ENCODE measurements at places on chromosomes 13 and 19.

DNA sequence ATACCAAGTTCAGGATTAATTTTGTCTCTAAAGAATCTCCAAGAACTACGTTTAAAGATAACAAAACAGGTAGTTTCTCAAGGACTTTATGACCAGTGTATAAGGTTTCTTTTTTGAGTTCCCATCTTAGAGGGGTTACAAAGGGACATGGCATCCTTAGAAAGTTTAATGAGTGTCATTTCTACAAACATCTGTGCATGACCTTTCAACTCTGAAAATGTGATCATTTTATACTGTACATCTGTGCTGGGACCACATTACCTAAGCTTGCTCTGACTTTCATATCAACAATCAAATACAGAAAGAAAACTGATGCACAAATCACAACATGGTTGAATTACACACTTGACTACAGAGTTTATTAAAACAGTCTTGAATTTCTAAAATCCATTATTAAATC lies 37.1 kb downstream of the KLF12 start:
- DNase-seq = no peak

- peak; percentile 91 for DNase-seq
These were observed 26.2 kb downstream of the ZNF160 start for GRCh38 chr19:53076984-53077383.

- DNase-seq = no peak
These were observed 125.9 kb downstream of the SIPA1L3 start for GRCh38 chr19:38032951-38033350.

DNA sequence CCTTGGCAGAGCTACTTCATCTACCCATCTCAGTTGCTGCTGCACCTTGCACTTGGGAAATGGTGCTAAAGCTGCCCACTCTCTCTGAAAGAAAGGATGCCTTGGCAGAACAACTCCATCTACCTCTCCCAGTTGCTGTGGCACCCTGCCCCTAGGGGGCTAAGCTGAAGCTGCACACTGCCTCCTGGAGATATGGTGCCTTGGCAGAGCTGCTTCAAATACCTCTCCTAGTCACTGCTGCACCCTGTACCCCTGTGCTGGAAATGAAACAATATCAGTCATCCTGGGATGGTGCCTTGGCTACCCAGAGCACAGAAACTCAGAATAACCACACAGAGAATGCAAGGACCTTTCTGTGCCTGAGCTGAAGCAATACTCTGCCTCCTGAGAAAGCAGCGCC lies 615.8 kb downstream of the DIAPH3 start:
- no peak for DNase-seq

GRCh38 chr13:111302045-111302726 lies 18.3 kb upstream of the TEX29 start:
- no peak for DNase-seq

DNA sequence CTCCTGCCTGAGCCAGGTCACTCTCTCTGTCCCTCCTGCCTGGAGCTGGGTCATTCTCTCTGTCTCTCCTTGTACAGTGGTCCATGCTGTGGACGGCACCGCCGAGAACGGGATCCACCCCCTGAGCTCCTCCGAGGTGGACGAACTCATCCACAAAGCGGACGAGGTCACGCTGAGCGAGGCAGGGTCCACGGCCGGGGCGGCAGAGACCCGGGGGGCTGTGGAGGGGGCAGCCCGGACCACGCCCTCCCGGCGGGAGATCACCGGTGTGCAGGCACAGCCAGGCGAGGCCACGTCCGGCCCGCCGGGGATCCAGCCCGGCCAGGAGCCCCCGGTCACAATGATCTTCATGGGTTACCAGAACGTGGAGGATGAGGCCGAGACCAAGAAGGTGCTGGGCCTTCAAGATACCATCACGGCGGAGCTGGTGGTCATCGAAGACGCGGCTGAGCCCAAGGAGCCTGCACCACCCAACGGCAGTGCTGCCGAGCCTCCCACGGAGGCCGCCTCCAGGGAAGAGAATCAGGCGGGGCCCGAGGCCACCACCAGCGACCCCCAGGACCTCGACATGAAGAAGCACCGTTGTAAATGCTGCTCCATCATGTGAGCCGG lies 4.6 kb upstream of the MISP start:
- DNase-seq = no peak

GRCh38 chr13:78393286-78394142 lies 209.8 kb downstream of the POU4F1 start:
- DNase-seq = no peak

DNA sequence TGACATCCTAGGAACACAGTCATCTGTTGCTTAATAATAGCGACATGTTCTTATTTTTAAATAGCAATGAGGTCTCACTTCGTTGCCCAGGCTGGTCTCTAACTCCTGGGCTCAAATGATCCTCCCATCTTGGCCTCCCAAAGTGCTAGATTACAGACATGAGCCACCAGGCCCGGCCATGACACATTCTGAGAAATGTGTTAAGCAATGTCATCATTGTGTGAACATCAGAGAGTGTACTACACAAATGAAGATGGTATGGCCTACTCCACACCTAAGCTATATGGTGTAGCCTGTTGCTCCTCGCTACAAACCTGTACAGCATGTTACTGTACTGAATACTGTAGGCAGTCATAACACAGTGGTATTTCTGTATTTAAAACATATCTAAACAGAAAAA lies 24.6 kb upstream of the GARRE1 start:
- DNase-seq = no peak

GRCh38 chr13:102369302-102369701 lies 32.5 kb downstream of the FGF14 start:
- DNase-seq = no peak

- no peak for DNase-seq
These were observed 231.2 kb downstream of the NHLRC3 start for GRCh38 chr13:39269411-39269810.

- DNase-seq = no peak
These were observed 35.5 kb upstream of the RXFP2 start for GRCh38 chr13:31703780-31704179.

DNA sequence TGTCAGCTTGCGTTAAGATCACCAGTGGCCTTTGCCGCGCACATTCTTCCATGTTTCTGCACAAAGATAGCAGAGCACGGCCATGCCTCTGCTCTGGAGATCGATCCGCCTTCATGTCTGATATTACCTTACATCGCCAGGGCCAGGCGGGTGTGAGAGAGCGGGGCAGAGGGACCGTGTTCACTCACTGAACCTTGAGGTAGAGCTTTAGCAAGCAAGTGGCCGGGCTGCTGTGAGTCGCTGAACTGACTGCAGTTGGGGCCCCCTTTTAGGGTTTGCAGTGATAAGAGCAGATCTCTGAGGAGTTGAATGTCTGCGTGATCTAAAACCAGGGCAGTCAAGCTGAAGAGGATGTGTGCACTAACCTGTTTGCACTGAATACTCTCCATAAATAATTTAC lies 275.4 kb upstream of the OBI1 start:
- DNase-seq = no peak

- no peak for DNase-seq
These were observed 74.0 kb upstream of the POMP start for GRCh38 chr13:28584873-28585381.

DNA sequence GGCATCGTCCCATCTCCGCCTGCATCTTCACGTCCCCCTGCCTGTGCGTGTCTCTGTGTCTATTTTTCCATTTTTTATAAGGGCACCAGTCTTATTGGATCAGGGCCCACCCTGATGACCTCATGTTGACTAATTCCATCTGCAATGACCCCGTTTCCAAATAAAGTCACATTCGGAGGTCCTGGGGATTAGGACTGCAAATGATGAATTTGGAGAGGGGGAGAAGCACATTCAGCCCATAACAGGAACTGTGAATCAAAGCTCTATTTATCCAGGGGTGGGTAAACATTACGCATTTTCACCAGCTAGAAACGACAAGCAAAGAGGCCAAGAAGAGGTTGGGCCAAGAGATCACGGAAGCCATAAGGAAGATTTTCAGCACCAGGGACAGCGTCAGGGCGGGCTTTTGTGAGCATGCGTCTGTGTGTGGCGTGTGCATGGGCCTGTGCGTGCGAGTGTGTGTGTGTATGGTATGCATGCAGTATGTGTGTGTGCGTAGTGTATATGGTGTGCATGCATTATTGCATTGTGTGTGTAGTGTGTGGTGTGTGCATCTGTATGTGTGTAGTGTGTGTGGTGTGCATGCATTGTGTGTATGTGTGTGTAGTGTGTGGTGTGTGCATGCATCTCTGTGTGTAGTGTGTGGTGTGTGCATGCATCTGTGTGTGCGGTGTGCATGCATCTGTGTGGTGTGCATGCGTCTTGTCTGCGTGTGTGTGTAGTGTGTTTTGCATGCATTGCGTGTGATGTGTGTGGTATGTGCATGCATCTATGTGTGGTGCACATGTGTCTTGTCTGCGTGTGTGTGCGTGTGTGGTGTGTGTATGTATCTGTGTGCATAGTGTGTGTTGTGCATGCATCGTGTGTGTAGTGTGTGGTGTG lies 19.6 kb downstream of the CELF5 start:
- peak; percentile 69 for DNase-seq

DNA sequence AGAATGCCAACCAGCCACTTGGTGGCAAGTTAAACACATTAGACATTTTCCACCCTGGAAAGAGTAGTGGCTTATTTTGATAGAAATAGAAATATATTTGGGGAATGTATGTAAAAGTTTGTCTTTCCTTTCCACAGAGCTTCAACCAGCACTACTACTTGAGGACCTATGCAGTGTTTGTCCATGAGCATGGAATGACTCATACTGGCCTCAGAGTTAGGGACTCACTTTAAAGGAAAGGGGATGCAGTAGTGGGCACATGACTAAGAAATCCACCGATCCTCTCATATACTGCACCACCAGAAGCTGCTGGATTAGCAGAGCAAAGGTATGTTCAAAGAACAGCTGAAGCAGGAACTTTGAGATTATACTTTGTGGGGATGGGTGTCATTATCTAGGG lies 62.6 kb downstream of the LACC1 start:
- no peak for DNase-seq

DNA sequence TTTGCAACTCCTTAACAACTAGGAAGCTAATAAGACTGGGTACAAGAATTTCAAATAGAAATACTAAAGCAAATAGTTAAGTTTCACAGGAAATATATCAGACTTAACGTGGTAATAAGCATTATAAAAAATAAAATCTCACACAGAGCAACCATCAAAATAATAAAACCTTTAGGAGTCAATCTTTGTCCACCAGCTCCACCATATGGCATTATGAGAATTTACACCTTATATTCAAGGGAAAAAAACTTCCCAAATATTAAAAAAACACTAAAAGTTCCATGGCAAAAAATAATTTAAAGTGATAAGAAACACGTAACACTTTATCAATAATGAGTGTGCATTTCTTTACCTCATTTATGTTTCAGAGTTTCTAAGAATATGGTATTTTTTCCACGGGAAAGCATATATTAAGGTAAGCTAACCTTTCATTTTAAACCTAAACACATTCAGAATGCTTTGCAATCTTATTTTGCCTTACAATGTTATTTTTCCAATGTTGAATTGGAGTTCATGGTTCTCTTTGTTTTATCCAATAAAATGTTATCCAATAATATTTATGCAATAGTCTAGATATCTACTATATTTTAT lies 423.2 kb upstream of the SGCG start:
- DNase-seq = no peak

DNA sequence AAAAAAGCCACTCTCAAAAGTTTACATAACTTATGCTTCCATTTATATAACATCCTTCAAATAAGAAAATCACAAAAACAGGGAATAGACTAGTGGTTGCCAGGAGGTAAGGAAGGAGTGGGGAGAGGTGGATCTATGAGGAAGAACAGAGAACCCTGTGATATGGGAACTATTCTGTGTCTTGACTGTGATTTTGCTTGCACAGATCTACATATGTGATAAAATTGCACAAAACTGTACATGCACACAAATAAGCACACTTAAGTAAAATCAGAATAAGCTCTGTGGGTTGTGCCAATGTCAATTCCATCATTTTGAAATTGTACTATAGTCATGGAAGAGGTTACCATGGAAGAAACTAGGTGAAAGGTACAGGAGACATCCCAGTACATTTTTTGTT lies 121.6 kb upstream of the SGCG start:
- no peak for DNase-seq

DNA sequence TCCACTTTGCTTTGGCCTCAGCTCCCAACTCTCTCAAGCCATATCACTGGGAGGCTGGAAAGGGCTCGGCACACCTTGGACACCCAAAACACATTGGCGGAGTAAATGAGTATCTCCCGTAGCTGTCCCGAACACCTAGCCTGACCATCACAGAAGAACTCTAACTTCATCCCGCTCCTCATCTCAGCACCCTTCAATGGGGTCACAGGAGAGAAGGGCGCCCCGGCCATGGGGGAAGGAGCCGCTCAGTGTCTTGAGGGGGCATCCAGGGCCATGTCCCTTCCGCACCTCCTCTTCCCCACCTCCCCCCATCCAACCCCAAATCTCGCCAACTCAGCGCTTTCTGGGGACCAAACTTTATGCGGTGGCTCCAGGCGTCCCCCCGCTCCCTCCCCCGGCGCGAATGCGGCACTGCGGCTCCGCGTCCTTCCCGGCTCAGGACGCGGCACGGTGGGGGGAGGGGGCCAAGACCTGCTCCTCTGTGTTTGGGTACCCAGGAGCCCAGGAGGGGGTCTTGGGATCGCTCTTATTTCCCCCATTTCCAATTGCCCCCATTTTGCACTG lies 3.0 kb downstream of the KCNC3 start:
- DNase-seq = no peak

GRCh38 chr19:10625762-10626138 lies 397 bp downstream of the SLC44A2 start:
- DNase-seq = no peak

GRCh38 chr13:114151031-114151430 lies 18.6 kb upstream of the RASA3 start:
- DNase-seq = no peak
